Upper lobe of left lung (tissue), 6 donors: ENCODE measurements at places on chromosomes 6 and 20.

- no peak for DNase-seq
Measured at GRCh38 chr6:42110683-42111082, 31.7 kb downstream of the C6orf132 start.

GRCh38 chr6:147216915-147217314 is 12.7 kb downstream of the STXBP5 start:
- no peak for DNase-seq

DNA sequence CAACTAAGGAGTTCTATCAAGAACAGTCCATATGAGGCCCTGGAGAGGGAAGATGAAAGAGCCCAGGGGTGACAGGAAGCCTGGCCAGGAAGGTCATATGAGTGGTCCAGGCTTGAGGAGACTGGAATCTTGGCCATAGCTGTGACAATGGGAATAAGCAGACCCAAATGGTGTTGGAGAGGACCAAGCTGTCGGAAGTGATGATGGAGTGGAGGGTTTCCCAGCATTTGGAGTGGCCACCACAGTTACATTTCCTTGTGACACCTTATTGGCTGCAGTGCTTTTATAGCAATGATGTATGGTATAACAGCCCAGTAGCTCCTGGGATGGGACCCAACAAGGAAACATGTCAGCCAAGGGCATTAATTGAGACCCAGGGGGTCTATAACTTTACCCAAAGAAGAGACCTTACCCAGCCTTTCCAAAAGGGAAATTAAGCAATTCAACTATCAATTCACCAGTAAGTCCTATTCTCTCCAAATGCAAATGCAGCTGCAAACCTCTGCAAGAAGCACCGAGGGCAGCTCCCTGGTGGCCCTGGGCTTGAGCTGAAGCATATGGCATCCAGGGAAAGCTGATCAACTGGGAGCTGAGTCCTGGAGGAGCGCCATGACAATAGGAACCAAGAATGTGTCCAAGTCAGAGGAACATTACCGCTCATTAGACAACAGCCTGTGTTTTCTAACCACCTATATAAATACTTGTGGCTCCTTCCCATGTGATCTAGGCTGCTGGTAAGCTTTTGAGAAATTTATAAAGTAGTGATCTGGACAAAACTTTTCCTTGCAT is 219.4 kb downstream of the SOD2 start:
- no peak for DNase-seq

DNA sequence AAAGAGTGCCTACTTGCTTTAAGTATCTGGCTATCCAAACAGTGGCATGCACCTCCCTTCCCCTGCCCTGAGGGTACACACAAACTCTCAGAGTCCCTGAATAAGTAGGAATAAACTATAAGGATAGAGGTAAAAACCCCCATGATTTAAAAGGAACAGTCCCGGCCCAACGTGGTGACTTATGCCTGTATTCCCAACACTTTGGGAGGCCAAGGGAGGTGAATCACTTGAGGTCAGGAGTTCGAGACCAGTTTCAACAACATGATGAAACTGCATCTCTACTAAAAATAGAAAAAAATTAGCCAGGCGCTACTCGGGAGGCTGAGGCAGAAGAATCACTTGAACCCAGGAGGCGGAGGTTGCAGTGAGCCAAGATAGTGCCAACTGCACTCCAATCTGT is 22.2 kb downstream of the SAMHD1 start:
- DNase-seq = no peak

DNA sequence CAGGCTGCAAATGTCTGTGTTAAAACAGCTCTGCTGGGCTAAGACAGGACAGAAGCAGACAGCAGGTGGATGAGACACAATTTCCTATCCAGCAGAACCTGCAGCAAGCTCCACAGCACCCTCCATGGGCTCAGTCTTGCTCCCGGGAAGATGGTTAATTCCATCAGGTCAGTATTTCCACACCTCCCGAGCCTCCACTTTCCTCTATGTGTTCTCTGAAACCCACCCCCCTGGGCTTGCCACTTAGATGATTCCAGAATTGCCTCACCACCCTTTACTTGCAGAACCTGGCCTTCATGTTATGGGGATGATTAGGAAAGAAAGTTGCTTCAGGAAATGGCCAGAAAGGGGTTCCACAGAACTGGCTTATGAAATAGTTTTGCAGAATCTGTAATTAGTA is 43.8 kb downstream of the ERMARD start:
- no peak for DNase-seq

- DNase-seq = no peak
Measured at GRCh38 chr6:116528780-116529179, 16.7 kb downstream of the TRAPPC3L start.

- DNase-seq = no peak
Measured at GRCh38 chr6:156699017-156699421, 78.2 kb upstream of the ARID1B start.

DNA sequence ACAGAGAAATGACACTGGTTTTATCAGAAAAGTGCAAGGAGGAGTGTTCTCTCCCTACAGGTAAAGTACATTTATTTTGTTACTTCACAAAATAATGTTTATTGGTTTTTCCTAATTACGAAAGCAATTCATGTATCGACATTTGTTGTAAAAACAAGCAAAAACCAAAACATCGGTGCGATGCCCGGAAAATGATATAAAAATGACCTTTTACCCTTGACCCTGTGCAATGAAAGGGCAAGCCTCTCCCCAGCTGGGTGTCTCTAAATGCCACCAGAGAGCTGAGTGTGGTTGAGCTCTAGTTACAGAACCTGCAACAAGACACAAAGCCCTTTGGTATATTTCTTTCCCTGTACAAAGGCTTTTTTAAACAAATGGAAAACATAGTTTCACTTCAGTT is 65.4 kb downstream of the CD164 start:
- DNase-seq = no peak

DNA sequence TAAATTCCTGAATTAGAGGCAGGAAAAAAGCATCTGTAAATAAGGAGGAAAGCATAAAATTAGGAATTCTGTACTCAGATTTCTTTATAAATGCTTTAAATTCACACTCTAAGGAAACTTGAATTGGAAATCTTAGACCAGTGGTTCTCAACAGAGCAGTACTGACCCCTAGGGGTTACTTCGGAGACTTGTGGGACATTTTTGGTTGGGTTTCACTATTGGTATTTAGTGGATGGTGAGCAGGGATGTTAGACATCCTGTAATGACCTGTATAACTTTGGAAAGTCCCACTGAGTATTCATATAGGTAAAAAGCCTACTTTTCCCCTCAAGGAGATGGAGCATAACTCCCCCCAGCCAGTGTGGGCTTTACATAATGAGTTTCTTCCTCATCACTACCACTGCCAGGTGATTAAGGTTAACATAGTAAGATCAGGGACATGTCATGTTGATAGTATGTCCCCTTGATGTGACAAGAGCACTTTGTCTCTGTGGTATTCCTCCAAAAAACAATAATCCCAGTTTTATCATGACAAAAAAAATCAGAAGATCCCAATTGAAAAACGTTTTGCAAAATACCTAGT is 31.0 kb downstream of the GLO1 start:
- DNase-seq = no peak

GRCh38 chr6:125749173-125749864 is at the start of gene HEY2:
HEY2 (plus strand) TSS chr6:125749632; CDS start chr6:125749777, 145 bp downstream.
- peak; percentile 93 for DNase-seq

DNA sequence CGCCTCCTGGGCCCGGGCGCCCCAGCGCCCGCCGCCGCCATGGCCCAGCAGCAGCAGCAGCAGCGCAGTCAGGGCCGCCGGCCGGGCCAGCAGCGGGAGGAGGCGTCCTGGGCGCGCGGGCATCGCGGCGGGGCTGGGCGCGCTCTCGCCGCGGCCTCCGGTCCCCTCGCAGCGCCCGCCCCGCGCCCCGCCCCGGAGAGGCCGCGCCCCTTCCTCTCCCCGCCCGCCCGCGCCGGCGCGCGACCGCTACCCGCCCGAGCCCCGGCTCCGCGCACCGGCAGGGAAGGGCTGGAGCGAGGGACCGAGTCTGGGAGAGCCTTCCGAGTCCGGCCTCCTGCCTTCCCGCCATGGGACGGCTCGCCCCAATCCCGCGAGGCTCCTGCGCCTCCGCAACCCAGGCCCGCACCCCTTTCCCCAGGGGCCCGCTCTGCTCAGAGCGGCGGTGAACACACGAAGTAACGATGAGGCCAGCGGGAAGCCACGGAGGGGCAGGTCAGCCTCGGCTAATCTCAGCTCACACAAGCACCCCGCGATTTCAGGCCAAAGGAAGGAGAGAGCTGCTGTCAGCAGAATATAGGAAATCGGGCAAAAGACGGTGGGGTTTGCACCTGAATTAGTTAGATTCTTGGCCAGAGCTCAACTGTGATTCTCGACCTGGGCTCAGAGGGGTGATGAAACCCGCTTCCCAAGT is at the start of gene TXNDC5:
Gene TXNDC5 (minus strand): TSS at position 135 of the 691 bp plus-strand sequence. CDS start 12 bp downstream, at position 123.
- peak; percentile 77 for DNase-seq

- DNase-seq = no peak
Measured at GRCh38 chr20:50273601-50274491, 83.2 kb downstream of the CEBPB start.

- no peak for DNase-seq
Measured at GRCh38 chr6:86459978-86460377, 477.4 kb upstream of the HTR1E start.

DNA sequence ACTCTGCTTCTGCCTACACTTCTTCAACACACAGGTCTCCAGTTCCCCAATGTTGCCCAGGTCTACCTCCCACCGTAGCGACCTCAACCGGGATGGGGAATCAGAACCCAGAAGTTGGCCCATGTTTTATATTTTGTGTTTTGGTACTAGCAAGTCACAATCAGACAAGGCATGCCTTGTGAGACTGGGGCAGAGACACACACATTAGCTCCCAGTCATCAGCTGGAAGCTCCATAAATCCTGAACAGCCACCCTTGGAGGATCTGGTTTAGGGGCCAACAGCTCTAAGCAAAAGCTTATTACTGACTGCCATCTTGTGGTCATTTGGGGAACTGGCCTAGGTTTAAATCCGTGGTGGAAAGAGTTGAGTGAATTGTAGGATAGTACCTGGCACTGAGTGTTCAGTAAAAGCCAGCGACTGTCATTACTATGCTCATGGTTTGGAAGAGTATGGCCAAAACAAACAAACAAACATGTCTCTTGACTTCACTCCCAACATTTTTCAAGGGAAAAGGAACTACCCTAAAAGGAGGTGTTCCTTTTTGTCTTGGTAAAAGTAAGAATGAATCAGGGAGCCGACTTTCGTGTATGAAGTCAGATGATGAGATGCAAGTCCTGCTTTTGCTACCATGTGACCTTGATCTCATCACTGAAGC is 40.5 kb downstream of the PIM1 start:
- no peak for DNase-seq

DNA sequence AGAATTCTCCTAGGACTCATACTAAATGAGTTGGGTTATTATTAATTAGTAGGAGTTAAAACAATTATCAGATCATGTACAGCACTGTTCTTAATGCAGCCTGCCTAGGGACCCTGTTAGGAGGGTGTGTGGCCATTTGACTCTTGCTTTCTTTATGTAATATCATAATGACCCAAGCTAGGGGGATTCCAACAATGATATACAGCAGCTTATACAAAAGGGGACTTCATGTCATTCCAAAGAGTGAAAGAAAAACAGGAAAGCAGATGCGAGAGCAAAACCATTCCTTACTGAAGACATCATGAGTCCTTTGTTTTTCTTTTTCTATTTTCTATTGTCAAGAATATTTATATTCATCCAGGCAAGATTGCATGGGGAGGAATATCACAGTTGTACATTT is 455.2 kb downstream of the PLCB1 start:
- DNase-seq = no peak

DNA sequence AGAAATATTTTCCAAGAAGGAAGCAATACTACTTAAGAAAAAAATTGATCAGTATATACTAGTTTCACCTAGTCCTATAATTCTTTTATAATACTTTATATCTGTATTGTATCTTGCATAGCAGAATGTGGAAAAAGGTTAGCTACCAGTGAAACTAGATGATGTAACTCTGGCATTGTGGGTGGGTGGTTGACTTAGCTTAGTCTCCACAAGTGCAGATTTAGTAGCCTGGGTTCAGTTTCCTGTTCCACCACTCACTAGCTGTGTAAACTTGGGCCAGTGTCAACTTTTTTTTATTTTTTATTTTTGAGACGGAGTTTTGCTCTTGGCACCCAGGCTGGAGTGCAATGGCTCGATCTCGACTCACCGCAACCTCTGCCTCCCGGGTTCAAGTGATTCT is 2.0 kb downstream of the MUC21 start:
- no peak for DNase-seq

DNA sequence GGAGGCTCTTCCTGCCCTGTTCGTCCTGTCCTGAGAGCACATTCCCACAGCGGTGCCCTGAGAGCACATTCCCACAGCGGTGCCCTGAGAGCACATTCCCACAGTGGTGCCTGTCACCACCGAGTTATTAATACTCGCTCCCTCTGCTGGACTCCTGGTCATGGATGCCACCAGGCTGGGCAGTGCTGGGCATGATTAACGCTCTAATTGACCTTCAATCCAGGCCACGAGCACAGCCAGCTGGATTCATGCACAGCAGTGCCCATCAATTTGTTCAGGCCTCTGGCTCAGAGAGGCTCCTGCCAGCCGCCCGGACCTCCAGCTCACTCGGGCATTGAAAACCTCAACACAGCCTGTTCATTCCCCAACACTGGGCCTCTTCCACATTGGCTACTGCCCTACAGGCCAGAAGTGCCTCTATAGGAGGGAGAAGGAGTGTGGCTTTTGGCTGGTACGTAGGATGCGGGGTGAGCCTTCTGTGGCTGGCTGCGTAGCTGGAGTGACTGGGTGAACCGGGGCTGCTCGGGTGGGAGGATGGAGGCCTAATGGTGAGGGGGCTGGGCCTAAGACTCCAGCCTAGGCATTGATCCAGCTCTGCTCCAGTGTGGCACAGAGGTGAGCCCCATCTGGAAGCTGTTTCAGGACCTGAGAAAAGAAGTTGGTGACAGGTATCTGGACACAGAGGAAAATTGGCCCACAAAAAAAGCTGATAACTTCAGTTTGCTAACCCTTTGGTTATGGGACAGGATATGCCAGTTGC is 9.3 kb downstream of the IP6K3 start:
- DNase-seq = no peak

DNA sequence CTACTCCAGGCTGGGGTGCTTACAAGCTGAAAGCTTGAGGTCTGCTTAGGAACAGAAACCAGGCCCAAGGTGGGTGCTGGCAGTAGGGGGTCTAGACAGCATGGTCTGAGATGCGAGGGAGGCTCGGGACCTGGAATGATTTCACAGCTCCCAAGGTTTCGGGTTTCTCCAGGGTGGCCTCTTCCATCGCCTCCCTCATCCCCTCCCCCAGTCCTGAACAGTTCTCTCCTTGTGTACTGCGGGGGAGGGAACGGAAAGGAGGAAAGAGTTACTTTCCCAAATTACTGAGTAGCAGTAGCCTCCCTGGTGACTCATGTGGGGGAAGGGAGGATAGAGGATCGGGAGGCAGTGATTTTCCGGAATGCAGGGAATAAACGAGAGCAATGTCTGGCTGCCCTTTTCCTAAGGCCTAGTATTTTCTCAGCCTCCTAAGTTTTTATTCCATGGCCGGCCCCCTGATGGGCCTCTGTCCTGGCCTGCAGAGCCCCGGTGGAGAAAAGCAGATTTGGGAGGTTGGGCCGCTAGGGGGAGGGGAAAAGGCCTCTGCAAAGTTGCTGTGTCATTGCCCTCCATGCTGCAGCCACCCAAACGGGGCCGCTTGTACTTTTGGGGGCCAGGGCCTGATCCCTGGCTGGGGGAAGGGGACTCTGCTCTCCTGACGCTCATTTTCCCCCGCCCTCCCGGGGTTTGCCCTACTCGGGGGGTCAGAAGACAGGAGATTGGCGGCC is 1.5 kb downstream of the BRD2 start:
- DNase-seq = peak; percentile 77

GRCh38 chr6:11194356-11195218 is 37.9 kb downstream of the NEDD9 start:
- DNase-seq = no peak
